ENCODE measurements at places on chromosomes 12 and 14.

DNA sequence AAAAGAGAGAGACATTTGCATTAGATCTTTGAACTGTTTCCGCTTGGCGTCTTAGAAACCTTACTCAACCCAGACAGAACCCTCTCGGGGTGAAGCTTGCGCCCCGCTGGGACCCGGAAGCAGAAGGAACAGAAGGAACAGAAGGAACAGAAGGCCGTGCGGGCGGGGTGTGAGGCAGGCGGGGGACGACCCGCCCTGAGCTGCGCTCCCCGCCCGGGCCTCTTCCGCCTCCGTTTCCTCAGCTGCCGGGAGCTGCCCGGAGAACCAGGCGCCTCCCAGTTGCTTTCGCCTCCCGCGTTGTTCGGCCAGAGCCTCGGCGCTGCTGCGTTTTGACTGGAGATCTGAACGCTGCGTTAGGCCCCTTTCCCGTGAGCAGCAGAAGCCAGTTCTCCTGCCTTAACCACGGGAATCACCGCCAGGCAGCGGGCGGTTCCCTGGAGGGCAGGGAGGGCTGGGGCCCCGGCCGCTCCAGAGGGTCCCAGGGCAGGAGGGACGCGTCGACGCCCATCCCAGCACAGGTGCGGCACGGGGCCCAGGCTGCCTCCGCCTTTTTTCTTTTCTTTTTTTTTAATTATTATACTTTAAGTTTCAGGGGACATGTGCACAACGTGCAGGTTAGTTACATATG lies 19.3 kb upstream of the MMP17 start:
- DNase-seq = no peak

GRCh38 chr12:20220339-20220738 lies 148.0 kb upstream of the PDE3A start:
- no peak for DNase-seq

DNA sequence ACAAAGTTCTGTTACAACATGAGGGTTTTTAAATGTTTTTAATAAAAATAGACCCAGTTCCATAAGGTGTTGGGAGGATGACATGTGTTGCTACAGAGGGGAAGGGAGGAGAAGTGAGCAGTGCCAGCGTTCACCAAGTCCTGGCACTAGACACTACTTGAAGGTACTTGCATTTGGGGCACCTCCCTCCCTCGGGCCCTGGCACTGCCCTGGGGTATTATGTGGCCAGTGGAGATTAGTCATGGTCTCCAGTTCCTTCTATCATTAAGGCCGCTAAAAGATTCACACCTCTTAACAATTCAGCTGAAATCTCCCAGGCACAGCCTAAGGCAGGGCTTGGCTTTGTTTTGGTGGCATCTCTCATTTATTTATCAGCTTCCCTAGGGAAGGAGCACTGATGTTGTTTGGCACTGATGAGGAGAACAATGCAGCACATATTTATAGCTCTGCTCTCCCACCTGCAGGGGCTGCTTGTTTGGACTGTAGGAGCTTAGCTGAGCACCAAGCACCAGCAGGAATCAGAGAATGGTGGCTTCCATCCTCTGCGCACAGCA lies 155.5 kb upstream of the NTF3 start:
- peak; percentile 56 for DNase-seq

DNA sequence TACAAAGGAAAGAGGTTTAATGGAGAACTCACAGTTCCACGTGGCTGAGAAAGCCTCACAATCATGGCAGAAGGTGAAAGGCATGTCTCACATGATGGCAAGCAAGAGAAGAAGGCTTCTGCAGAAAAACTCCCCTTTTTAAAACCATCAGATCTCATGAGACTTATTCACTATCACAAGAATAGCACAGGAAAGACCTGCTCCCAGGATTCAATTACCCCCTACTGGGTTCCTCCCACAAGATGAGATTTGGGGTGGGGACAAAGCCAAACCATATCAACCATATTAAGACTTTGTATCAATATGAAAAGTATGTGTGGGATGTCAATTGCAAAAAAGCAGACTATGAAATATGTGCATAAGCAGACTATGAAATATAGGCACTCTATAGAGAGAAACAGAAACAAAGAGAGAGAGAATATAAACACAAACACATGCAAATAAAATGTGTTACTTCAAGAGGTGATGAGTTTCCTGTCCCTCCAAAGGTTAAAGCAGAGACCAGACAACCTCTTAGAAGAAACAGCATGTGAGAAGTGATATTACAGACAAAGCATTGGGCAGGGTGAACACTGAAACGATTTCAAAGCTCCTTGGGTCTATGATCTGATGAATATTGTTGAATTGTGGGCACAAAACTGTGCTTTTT lies 151.2 kb upstream of the KRR1 start:
- DNase-seq = no peak

DNA sequence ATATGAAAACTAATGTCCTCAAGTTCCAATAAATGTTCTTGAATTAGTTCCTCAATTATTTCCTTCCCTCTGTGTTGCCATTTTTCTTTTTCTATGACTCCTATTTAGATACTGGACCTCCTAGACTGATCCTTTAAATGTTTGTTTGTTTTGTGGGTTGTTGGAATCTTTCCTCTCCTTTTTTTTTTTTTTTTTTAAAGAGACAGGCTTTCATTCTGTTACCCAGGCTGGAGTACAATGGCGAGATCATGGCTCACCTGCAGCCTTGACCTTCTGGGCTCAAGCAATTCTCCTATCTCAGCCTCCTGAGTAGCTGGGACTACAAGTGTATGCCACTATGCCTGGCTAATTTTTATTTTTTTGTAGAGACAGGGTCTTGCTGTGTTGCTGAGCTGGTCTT lies 9.6 kb downstream of the PRKAG1 start:
- no peak for DNase-seq

- no peak for DNase-seq
These were observed 56.3 kb upstream of the PYGL start for GRCh38 chr14:51000566-51000965.

Measured in NCI-H2029 treated with DMSO at 0.1 percent for 48 hours (cell line).